Stimulated activated CD4-positive, alpha-beta T cell treated with anti-CD3 and anti-CD28 coated beads, Interleukin-1b, Interleukin-23, amount 100 ng/mL, for 24 hours (primary cell): ENCODE measurements at places on chromosomes 12 and 14.

DNA sequence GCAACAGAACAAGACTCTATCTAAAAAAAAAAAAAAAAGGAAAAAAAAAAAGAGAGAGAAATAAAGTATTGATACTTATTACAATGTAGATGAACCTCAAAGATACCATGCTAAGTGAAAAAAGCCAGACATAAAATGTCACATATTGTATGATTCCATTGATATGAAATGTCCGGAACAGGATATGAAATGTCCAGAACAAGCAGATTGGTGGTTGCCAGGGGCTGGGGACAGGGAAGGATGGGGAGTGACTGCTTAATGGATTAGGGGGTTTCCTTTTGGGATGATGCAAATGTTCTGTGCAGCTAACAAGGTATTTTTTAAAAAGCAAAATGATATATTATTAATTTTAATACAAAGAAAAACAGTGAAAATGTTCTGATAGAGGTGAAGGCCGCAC lies 5.0 kb downstream of the HVCN1 start:
- DNase-seq: no peak

GRCh38 chr12:67276421-67276820 lies 7.3 kb downstream of the CAND1 start:
- no peak for DNase-seq

DNA sequence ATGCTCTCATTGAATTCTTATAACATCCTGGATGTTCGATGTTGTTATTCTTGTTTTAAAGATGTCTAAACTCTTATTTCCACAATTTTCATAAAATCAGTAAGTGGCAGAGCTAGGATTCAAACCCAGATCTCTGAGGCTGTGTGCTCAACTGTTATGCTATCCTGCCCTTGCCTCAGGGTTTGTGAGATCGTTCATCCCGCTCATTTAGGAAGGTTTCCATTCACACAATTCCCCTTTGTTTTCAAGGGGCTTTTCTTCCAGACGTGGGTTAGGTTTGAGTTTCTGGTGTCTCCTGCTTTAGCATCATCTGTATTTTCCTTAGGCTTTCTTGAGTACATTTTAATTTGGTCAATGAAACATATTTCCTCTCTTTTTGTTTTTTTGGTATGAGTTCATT lies 69.3 kb downstream of the APAF1 start:
- no peak for DNase-seq

DNA sequence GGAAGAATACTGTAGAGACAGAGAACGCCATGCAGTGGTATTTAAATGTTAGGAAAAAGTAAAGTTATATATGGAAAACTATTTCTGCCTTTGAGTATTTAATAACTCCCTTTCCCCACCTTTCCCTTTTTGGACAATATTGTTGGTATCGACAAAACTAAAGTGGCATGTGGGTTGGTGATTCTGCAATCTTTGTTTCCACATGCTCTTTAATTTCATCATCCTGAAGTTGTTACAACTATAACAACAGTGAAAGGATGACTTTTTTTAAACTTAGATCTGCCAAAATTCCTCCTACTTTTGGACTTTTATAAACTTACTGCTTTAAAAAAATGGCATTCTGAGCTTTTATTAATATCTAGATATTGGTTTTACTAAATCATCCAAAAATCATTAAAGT lies 25.3 kb downstream of the TTC8 start:
- DNase-seq: no peak
